ENCODE measurements at places on chromosomes 7 and 10.

GRCh38 chr10:23015021-23015707, 80.2 kb upstream of the MSRB2 start:
- no peak for DNase-seq

- DNase-seq: no peak
Measured at GRCh38 chr10:103506061-103506460, 12.6 kb downstream of the NEURL1 start.

GRCh38 chr7:77284005-77284404, 84.4 kb upstream of the FGL2 start:
- DNase-seq: no peak

- no peak for DNase-seq
Measured at GRCh38 chr7:31816810-31817209, 129.8 kb downstream of the PPP1R17 start.

GRCh38 chr7:115007751-115008150, 85.9 kb downstream of the MDFIC start:
- no peak for DNase-seq

- DNase-seq: no peak
Measured at GRCh38 chr7:107364787-107365186, 105.1 kb upstream of the GPR22 start.

GRCh38 chr7:39406467-39406866, 159.7 kb upstream of the YAE1 start:
- DNase-seq: no peak

GRCh38 chr7:110007320-110008063, 1083.4 kb upstream of the LRRN3 start:
- DNase-seq: no peak

DNA sequence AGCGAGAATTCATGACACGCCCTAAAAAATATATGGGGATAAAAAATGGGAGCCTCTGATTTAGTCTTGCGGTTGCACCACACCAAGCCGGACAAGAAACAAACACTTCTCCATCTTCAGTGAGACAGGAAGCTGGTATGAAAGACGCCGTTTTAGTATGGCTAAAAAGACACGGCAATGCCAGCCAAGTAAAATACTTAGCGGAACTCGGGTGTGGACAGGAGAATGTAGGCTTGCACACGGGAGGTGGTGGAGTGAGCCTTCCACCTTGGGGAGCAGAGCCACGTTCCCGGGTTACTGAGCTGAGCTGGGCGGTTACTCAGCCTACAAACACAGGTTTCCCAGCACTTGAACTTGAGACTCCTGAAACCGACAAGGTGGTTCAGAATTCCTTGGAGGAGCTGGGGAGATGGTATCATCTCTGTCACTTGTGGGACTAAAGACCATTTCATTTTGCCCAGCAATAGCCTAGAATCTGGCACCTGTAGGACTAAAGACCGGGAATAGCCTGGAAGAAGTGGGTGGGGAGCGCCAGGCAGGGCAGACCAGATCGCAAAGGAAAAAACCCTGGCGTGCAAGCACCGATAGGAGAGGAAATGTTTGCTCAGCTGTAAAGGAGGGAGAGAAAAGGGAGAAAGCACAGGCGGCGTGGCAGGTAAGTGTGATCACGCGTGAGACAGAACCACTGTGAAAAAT, 34.8 kb upstream of the SEPHS1 start:
- no peak for DNase-seq

- no peak for DNase-seq
Measured at GRCh38 chr10:96642973-96643372, 56.2 kb upstream of the TM9SF3 start.

- DNase-seq: no peak
Measured at GRCh38 chr7:50352282-50352681, 47.8 kb downstream of the IKZF1 start.

DNA sequence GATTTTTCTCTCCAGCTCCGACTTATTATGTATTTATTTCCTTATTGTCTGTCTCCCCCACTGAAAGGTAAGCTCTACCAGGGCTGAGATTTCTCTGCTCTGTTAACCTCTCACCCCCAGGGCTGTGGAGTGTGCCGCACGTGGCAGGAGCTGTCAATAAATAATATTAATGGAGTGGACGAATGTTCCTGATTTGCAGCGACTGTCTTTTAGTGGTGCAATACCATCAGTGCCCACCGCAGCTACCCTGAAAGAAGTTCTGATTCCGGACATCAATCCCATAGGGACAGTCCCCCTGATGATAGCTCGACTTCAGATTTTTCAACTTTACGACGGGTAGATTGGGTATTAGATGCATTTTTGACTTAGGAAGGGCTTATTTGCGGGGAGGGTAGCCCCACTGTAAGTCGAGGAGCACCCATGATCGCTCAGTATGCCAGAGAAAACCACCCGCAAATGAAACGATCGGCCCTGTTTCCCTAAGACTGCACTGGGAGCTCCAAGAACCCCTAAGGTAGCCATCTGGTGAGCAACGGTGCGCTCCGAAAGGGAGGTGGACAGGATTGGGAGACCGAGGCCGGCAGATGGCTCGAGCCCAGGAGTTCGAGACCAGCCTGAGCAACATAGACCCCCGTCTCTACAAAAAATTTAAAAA, 986 bp upstream of the PPP2R2D start:
- no peak for DNase-seq

DNA sequence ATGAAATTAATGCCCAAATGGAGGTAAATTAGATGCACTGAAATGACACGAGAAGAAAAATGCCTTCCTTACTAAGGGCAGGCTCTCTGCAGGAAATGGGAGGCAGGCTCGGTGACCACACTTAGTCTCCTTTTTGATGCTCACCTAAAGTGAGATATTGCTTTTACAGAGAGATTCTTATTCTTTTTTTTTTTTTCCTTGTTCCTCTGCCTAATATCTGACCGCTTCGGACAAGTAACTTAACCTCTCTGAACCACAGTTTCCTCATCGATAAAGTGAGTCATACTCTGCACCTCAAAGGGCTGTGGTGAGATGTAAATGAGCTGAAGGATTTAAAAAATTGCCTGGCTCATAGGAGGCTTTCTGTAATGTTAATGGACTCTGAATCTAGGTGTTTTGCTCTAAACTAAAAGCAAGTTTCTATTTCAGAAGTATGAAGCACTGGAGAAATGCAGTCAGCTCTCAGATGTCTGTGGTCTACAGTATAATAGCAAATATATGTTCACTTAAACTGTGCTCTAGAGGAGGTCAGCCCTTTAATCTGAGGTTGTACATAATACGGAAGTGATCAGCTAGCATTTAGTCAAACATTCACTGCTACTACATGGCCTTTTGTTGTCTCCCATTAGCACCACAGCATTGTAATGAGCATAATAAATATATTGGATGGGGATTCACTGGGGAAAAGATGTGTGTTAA, 23.2 kb downstream of the NKX2-3 start:
- no peak for DNase-seq

DNA sequence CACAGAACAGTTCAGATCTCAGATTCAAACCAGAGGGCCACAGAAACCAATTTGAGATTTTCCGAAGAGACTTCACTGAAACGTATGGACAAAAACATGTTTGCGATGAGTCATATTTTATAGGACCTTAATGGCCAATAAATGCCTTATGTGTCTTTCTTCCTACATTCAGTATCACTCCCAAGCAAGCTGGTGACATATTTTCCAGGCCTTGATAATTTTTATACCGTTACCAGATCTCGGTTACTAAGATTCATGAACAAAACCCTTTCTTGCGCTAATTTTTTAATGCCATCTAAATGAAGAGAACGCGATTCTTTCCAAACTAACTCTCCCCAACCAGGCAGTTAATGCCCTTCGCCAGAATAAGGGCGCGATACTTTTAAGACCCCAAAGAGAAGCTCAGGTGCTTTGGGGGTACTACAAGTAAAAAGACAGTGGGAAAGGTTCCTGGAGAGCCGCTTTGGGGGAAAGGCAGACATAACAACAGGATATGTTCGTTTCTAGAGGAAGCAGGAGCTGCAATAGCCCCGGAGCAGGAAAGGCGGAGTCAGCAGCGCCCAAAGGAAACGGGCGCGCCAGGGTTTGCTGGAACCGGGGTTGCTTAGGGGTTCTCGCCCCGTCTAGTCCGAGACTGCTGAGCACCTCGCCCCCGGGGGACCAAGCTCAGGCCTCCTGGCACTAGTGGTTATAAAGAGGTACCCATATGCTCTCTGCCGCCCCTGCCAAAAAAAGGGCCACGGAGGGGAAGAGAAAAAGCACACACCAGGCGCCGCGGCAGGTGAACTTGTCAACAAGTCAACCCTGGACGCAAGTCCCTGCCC, 884 bp downstream of the ICA1 start:
- no peak for DNase-seq

DNA sequence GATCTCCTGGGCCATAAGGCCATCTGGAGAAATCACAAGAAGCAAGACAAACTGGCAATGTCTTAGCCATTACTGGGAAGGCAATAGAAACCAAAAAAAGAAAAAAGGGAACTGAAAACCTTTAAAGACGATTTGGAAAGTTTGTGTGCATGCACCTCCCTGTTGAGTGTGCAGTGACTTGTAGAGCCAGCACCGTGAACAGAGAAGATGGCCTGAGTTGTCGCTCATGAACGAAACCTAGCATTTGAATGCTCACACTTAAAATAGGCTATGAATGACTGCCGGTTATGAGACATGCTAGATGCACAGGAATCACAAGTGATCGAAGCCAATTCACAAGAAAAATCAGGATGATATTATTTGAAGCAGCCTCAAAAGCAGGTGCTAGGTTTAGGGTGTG, 151.3 kb upstream of the ADO start:
- DNase-seq: no peak

GRCh38 chr10:70958396-70958795, 70.0 kb upstream of the PCBD1 start:
- no peak for DNase-seq

DNA sequence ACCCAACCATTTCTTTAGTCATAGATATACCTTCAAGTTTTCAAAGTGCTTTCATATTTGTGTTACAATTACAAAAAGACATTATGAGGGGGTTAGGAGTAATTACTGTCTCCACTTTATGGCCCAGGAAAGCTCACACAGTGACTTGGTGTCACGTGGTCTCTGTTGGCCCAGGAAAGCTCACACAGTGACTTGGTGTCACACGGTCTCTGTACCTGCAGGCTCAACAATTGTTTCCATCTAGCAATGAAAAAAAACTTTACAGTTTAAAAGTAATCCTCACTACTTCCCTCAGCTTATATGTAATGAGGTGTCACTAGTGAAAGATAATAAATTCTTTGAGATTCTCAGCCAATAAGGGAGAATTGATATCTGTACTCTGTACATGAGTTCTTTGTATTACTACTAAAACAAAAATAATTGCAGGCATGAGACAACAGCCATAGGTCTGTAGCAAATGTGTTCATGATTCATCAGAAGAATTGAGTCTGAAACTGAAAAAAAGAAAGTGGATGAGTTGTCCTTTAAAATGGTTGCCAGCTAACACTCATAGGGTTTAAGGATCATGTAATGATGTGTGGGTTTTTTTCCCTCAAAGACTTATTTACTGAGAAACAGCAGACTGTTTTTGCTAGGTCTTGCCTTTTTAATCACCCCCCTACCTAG, 10.9 kb downstream of the OGDH start:
- DNase-seq: no peak

- no peak for DNase-seq
Measured at GRCh38 chr10:35498693-35499092, 106.4 kb upstream of the GJD4 start.

All from AG09319 (cell line).